ENCODE measurements at places on chromosomes 11 and 22.
A peak's percentile ranks its signal among the peaks of the same experiment; 100 is the strongest.

- DNase-seq, result no peak
These were observed 15.1 kb upstream of the SMIM38 start for GRCh38 chr11:69140635-69141034.

DNA sequence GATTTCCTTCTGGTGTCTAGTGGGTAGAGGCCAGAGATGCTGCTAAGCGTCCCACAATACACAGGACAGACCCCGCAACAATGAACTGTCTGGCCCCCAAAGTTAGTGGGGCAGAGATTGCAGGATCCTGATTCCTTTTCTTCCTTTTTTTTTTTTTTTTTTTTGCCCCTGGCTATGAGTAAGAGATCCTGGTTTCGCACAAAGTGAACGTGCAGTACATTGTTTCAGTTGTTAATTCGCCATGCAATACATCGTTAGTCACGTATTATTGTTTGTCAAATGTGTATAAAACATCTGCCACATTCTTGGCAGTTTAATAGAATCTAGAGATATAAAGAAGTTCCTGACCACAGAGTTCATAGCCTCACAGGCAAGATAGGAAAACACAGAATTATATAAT is 20.2 kb downstream of the ST3GAL4 start:
- no peak for DNase-seq

DNA sequence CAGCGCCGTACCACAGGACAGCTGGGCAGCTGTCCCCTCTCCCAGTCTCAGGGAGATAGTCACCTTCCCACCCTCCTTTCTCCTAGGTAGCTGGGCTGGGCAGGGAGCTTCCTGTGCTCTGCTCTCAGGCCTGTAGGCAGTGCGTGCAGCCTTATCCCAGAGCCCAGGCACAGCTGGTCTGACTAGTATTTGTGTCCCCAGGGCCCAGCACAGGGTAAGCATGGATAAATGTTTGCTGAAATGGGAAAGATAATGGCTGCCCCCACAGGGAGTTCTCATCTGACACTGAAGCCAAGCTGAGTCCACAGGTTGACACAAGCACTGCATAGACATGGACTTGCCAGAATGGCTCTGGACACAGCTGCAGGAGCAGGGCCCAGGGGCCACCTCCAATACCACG is 9.8 kb downstream of the SLC15A3 start:
- DNase-seq, result no peak

- no peak for DNase-seq
These were observed 15.4 kb downstream of the SCUBE2 start for GRCh38 chr11:9076046-9076445.

DNA sequence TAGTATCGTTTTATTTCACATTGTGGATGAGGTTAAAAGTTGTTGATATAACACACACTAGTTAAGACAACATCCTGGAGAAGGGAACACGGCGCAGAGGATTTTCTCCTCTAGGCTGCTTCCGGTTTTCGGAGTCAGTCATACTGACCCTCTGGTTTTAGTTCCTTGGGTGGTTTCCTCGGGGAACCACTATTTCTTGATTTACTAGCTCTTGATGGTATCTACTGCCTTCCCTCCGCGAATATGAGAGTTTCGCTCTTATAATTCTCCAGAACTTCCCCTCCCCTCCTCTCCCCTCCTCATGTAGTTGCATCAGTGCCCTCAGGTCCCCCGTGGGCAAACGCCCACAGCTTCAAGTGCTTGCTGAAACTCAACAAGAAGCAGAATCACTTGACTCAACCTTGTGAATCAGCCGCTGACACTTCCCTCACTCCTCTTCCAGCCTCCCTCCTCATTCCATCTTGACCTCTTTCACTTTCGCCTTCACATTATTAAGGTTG is 15.9 kb upstream of the APOBEC3A start:
- DNase-seq, result no peak

DNA sequence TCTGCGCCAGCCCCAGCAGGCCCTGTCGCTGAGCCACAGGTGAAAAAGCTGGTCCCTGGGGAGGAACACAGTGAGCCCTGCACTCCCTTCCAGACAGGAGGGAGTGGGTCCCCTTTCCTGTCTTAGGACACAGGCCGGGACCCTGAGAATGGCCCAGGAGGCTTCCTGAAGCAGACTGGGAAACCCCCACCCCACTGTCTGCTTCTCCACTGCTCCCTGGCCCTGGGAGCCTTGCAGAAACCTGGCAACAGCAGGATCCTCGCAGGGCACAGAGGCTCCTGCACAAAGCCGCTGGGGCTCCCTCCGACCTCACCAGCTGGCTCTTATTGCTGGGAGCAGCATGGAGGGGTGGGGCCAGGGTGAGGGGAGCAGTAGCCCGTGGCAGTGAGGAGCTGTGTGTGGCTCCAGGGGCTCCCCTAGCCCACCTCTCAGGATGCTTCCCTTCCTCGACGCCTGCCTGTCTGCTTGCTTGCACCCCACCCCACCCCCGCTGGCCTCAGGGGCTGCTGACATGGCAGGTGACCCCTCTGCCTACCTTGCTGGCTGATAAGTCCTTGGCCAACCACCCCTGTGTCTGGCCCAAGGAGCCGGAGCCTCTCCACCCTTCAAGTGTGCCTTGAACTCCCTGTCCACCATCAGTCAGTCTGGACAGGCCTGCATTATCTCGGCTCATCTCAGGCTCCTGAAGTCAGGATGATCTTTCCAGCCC is 72.1 kb upstream of the KCNQ1OT1 start:
- DNase-seq, result peak; percentile 48

DNA sequence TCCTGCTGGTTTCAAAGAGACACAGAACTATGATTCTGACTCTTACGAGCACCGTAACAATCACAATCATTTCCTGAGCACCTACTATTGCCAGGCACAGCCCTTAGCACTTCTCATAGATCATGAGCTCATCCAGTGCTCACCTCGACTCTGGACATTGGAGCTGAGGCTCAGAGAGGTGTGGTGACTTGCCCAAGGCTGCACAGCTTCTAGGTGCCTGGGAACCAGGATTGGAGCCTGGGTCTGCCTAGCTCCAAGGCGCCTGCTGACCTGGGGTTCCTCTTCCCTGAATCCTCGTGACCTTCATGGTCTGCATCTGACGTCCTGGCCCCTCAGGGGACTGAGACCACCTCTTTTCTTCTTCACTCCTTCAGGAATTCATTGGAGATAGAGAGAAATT is 50.6 kb upstream of the CRYBB3 start:
- DNase-seq, result no peak

GRCh38 chr11:46380340-46381047 is 975 bp upstream of the MDK start:
- DNase-seq, result peak; percentile 88

GRCh38 chr11:61023966-61024295 is 52.5 kb downstream of the CD6 start:
- no peak for DNase-seq

DNA sequence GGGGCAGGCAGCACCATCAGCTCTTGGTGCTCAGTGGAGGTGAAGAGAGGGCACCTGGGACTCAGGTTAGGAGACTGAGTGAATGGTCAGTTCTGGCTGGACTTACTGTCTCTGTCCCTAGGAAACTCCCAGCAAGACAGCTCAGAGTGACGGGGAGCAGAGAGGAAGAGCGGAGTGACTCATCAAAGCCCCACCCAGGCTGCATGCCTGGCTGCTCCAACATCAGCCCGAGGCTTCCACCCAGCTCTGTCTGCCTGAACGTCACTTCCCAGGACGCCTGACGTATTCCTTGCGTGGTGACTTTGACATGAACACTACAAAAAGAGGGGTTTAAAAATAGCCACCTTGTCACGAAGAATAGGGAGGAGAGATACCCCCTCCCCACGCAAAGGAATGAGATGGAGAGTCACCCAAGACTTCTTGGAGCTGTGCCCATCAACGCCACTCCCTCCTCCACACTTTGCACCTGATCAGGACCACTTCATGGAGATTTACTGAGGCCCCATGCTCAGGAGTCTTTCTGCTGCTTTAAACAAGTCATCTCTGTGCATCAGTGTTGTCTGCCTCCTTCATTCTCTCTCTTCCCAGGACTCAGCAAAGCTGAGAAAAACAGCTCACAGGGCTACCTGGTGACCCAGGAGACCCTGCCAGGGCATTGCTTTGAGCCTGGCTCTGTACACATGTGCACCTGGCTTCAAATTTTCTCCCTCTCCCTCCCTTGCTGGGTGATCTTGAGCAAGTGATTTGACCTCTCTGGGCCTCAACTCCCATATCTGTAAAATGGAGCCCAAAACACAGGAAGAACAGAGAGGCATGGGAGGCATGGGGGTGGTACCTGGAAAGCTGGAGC is 83.1 kb downstream of the MN1 start:
- DNase-seq, result no peak

- no peak for DNase-seq
These were observed 66.0 kb upstream of the TIMP3 start for GRCh38 chr22:32735526-32735925.

- no peak for DNase-seq
These were observed 37.7 kb upstream of the MMP12 start for GRCh38 chr11:102912482-102912830.

All from retina (tissue), 1 donor.